ENCODE measurements at places on chromosomes 5 and 9.

- DNase-seq = no peak
Observed at GRCh38 chr9:128405780-128406171, 14.9 kb upstream of the CERCAM start.

GRCh38 chr9:101055516-101055915 is 27.0 kb downstream of the PLPPR1 start:
- DNase-seq = no peak

- no peak for DNase-seq
Observed at GRCh38 chr9:131593091-131593820, 47.9 kb downstream of the PRRT1B start.

- DNase-seq = no peak
Observed at GRCh38 chr5:173907686-173908371, 19.7 kb downstream of the CPEB4 start.

DNA sequence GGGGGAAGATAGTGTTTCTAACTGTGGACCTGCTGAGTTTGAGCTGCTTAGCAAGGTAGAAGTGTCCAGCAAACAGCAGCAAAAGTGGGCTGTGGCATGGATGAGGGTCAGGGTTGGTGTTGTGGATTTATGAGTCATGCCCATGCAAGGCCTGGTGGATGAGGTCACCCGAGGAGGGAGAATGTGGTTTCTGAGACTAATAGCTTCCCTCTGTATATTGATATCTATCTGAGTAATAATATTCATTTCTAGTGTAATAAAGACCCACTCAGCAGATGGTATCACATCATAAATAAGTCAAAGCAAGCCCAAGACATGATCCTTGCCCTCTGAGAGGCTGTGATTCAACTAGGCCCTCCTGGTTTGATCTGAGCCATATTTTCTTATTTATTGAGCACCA is 597.8 kb upstream of the CLINT1 start:
- no peak for DNase-seq

DNA sequence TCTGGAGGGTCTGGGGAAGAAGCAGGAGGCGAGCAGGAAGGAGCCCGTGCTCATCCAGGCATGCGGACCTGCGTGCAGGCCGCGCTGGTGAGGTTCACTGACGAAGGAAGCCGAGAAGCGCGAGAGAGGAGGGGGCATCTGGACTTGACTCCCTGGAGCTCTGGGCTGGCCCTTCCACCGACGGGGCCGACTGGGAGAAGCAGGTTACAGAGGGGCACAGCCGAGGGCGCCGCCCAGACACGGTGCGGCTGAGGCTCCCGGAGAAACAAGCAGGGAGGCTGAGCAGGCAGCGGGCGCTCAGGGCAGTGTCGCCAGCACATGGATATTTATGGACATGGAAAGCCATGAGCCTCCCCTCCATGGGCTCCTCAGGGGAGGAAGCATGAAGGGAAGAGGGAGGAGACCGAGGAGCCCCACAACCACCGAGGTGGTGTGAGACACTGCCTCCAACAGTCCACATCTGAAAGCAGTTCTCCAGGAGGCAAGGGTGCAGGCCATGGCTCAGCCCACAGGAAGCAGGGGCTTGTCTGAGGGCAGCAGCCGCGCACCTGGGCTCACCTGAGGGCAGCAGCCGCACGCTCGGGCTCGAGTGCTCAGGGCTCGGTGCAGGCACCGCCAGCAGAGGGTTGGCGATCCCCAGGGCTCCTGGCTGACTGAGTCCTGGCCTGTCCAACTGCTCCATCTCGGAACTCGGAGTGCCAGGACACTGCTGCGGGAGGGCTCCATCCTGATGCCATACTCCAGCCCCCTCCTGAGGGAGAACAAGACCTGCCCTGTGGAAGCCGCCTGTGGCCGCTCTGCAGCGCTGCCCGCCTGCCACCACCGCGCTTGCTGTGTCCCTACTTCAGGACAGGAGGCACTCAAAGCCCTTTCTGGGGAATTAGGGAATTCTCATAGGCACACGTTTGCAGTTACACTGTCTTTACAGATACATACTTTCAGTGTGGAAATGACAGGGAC is 15.7 kb upstream of the INPP5E start:
- DNase-seq = no peak

DNA sequence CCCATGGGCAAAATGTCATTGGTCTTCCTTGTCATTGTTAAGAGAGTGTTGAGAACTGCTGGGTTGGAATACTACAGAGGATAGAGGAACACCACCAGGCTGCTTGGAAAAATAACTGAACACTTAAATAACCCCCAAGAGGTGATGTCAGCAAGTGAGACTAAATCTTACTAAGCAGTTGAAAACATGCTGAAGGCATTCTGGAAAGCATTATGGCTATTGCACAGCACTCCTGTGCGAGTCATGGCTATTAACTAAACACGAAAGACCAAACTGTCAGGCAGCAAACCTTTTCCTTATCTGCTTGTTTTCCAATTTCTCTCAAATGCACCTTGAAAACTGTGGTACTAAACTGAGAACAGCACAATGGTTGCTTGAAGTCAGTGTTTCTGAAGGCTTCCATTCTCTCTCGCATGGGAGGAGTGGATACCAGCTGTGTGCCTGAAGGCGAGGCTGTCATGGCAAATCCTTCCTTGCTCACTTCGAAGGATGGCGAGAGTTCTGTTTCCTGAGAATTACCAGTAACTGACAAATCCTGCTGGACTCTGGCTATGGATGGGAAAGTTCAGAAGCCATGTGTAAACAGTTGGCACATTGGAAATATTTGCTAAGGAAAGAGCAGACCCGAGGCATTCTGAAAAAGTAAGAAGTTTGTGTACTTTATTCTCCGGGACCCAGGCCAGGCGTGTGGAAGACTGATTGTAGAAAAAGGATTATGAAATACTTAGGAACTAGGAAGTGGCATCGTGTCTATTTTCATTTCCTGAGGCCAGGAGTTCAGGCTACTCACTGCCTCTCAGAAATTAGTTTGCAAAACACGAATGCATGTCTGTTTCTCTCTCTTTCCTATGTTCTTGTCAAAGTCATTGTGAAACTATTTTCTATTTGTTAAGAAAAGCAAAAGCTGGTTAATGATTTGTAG is 182.1 kb downstream of the DMRT2 start:
- no peak for DNase-seq

DNA sequence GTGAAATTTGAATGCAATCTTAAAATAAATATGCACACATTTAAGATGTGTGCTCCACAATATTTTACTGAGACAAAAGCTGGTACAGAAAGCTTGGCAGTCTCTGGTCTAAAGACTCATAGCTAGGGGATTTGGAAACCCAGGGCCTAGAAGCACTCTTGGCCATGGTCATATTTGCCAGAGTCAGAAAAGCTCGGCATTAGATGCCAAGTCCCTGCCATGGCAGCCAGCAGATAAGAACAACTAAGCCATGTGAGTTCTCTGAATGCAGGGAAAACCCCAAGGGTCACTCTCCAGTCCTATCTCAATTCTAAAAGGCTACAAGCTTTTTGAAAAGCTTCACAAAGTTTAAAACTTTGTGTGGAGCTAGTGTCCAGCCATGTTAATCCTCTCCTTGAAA is 119.5 kb downstream of the FAM114A2 start:
- no peak for DNase-seq

- no peak for DNase-seq
Observed at GRCh38 chr5:107665036-107665570, 5.6 kb downstream of the EFNA5 start.

GRCh38 chr5:68592351-68592750 is 376.8 kb downstream of the PIK3R1 start:
- no peak for DNase-seq

DNA sequence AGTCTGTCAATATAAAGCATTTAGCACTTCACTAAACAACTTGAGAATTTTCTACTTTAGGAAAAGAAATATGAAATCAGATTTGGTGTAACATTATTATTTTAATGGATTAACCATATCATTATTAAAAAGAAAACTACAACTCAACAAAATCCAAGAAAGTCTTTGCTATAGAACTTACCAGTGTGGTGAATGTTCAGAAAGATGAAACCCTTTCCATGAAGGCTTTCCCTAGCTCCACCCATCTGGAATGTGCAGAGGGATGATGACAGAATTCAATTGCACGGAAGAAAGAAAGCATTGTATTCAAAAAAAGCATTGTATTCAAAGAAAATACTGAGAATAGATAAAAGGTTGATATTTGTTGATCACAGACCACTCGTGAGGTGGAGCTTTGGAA is 328.6 kb upstream of the NUDT12 start:
- no peak for DNase-seq

- no peak for DNase-seq
Observed at GRCh38 chr5:42268630-42269029, 154.6 kb upstream of the GHR start.

DNA sequence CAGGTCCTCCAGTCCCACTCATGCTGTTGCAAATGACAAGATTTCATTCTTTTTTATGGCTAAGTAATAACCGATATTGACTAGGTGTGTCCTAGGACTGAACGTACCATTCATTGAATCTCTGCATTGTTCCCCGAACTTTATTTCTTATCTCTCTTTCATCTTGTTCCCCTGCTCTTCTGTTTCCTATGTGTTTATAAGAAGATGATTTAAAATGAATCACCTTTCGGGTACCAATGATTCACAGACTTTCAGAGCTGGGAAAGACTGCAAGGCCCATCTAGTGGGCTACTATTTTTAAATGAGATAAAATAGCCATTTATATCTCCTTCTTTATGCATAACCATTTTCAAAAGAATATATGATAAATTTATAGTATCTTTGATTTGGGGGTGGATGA is 133.0 kb downstream of the CDH18 start:
- DNase-seq = no peak

DNA sequence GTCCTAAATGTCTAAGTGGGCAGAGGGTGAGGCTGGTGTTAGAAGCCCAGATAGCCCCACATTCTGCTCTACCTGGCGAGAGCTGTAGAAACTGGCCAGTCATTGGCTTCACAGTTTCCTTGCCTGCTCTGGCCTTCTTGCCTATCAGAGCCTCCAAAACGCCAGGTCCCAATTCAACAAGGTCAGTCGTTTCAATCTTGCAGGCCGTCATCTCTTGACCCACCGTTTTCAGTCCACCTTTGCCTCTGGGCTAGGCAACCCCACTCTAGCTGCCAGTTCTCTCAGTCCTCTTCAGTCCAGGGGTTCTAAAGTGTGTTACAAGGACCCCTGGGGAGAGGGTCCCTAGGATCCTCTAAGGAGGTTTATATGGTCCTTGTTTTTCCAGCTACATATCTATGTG is 20.0 kb upstream of the TIFAB start:
- no peak for DNase-seq

DNA sequence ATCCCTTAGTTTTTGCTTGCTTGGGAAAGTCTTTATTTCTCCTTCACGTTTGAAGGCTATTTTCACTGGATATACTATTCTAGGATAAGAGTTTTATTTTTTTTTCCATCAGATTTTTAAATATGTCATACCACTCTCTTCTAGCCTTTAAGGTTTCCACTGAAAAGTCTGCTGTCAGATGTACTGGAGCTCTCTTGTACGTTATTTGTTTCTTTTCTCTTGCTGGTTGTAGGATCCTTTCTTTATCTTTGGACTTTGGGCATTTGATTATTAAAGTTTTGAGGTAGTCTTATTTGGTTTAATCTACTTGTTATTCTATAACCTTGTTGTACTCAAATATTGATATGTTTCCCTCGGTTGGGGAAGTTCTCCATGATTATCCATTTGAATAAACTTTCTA is 848.4 kb upstream of the COX7C start:
- no peak for DNase-seq

DNA sequence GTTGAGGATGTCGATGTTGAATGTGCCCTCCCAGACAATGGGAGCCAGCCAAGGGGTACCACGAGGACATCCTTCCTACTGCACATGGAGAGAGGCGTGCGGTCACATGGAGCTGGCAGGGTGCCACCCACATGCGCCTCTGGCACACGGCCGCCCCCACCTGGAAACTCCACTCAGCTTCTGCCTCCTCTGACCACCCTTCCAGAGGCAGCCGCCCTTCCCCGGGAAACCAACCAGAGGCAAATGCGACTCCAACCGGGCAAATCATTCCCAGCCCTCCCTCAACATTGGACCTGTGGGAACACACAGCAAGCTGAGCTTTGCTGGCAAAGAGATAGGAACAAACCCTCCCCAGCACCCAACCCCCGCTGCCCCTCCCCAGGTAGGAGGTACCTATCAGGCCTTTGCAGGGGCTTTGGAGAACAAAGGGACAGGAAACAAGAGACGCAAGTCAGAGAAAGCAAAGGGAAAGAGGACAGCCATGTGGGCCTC is 17.5 kb downstream of the ABO start:
- no peak for DNase-seq

All from stimulated activated CD4-positive, alpha-beta T cell treated with anti-CD3 and anti-CD28 coated beads, Interleukin-4, amount 100 ng/mL, for 48 hours (primary cell).